ENCODE measurements at places on chromosomes 5 and 9.

DNA sequence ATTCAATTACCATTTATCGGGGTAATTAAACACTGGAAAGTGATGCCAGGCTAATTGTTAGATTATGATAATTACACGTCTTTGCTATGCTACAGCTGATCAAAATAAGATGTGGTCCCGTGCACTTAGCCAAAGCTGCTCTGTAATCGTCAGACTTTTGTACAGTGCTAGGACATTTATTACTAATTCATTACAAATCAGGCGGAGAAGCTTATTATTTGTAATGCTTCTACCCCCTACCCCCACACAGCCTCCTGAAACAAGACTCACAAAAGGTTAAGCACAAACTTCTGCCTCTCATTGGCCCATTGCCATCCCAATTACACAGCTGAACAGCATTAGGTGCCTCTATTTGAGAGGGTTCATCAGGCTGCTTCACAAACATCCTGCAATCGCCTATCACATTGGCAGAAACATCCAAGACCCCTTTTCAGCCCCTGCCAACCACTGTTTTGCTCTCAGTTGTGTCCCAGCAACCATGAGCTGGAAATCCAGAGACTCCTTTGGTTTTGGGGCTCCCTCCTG, 232.7 kb downstream of the EFNA5 start:
- no peak for DNase-seq

DNA sequence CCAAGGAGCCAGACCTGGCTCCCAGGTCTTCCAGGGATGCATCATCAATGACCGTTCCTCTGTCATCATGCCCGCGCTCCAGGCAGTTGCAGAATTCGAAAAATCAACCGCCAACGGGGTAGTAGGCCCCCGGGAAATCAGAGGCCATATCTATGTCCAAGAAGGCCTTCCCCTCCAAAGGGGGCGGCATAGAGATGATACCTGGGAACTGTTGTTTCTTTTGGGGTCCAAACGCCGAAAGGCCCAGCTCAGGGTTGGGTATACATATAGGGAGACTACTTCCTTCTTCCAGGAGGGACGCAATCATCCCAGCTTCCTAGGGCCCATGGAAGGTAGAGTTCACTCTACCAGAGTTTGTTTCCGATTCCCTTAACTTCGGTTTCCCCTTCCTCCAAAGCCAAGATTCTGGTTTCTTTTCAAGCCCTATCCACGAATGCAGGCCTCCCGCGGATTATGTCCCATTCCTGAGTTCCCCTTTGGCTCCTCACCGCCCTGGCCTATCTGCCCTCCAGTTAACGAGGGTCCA, 754 bp downstream of the DCAF12 start:
- no peak for DNase-seq

- no peak for DNase-seq
Observed at GRCh38 chr5:119171686-119172085, 100.8 kb downstream of the DMXL1 start.

GRCh38 chr9:115071176-115071575, 46.8 kb downstream of the TNC start:
- DNase-seq = no peak

- DNase-seq = no peak
Observed at GRCh38 chr5:15669826-15670225, 169.8 kb downstream of the FBXL7 start.

GRCh38 chr5:145775411-145775810, 59.7 kb downstream of the PRELID2 start:
- DNase-seq = no peak

- DNase-seq = no peak
Observed at GRCh38 chr5:68229416-68229815, 13.9 kb downstream of the PIK3R1 start.

DNA sequence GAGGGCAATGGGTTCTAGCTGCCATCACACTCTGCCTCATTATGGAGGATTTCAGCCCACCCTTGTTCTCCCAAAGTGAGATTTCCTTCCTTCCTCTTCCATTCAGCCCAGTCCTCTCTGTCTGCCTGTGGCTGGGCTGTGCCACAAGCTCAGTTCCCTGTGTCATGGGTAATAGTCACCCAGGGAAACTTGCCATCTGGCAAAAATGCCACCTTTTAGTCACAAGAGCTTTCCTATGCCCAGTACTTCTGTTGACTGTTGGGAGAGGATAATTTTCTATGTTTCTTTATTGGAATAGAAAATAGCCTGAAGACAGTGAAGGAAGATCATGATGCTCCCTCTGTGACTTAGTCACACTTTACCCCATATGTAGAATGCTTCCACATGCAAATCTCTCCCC, 71.4 kb downstream of the TLR4 start:
- no peak for DNase-seq

GRCh38 chr5:9559965-9560364, 14.1 kb upstream of the SEMA5A start:
- DNase-seq = no peak

- DNase-seq = no peak
Observed at GRCh38 chr5:67520161-67520908, 323.7 kb upstream of the CD180 start.

DNA sequence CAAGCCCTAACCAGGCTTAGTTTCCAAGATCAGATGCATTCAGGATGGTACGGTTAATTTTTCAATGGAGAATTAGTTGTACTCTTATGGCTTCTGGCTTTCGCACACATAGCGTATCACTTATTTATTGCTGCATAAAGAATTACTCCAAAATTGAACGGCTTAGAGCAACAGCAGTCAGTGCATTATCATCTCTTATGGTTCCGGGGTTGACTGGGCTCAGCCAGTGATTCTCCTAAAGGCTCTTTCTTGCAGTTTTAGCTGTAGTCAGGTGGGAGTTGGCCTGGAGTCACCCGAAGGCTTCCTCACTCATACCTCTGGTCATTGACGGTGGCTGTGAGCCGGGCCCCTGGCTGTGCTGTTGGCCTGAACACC, 595 bp upstream of the GRHPR start:
- DNase-seq = no peak

GRCh38 chr5:7396713-7397454, 946 bp downstream of the ADCY2 start:
- no peak for DNase-seq

- no peak for DNase-seq
Observed at GRCh38 chr5:1098986-1099597, 12.8 kb downstream of the SLC12A7 start.

- DNase-seq = no peak
Observed at GRCh38 chr5:38154615-38155204, 103.6 kb upstream of the EGFLAM start.

GRCh38 chr9:71004196-71004595, 117.2 kb downstream of the TRPM3 start:
- no peak for DNase-seq

GRCh38 chr5:132090107-132090506, 16.5 kb downstream of the CSF2 start:
- DNase-seq = no peak

- DNase-seq = no peak
Observed at GRCh38 chr5:9713356-9713755, 83.2 kb upstream of the TAS2R1 start.

- DNase-seq = no peak
Observed at GRCh38 chr5:31186672-31187267, 6.7 kb upstream of the CDH6 start.

GRCh38 chr9:6414247-6414641, 1.2 kb downstream of the UHRF2 start:
- DNase-seq = no peak

DNA sequence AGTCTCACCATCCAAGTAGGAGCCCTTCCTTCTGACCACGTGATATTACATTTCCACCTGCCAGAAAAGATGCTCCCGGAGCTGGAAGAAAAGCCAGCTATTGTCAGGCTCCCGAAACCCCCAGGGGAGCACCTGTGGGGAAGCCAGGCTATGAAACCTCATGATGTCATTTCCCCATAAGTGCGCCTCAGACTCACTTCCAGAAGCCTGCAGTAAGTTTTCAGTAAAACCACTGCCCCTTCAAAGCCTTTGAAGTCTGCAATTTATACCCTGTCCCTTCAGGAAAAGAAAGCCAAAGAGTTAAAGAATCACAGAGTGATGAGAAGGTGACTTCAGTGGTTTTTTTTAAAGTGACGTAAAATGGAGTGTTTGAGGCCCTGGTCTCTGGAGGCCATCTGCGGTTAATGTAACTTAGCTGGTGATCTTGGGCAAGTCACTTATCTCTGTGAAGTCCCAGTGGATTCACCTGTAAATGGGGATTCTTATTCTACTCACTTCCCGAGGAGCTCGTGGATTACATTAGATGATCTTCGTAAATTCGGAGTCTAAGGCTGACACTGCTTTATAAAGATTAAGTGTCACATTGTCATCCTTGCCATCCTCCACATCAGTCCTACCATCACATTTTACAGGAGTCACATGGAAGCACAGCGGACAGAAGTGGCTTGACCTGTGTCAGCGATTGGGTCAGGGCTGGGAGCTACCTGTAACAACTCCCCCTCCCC, 2.6 kb upstream of the SEMA6A start:
- DNase-seq = no peak

GRCh38 chr9:93206576-93207155, 22.7 kb downstream of the WNK2 start:
- DNase-seq = no peak

DNA sequence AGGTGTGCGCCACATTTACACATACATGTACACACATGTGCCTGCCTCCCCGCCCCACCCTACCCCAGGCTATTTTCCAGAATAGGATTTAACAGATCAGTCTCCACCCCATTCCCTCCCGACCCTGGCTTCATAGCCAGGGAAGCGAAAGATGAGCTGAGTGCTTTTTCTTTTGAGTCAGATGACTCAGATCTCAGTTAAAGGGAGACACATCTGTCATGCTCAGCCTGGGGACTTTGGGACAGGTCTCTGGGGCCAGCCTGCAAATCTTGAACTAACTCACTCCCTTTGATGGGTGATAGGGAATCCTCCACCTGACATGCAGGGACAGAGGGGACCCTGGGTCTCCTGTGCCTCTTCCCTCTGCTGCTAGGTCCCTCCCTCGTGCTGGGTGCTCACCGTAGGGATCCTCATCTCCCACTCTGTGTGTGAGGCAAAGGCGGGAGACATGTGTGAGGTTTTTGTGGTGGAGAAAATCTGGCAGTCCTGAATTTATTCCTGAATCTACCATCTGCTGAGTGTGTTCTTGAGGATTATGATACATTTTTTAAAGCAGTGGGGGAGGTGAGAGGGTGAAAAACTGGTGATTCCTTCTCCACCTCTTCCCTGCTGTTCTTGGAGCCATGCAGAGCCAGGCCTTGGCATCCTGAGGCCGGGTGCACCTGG, 37.7 kb downstream of the NEUROG1 start:
- DNase-seq = no peak

DNA sequence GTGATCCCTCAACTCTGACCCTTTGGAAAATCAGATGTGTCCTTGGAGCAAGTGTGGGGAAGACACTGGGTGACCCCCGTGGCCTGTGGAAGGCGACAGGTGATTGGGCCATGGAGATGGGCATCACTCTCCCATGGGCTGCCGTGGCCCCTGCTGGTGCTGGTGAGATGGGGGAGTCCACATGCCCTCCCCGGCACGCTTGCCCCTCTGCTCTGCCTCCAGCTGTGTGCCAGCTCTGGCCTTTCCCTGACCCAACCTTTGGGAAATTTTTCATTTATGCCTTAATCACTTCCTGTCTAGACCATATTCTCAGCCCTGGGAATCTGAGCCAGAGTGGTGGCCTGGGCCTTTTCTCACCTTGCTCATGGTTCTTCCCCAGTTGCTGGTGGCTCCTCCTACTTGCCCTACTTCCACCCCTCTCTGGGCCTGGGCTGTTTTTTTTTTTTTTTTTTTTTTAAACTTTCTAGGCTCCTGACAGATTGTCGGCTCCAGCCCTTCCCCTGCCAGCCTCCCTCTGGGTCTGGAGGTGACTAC, 56.6 kb downstream of the RGS3 start:
- no peak for DNase-seq

DNA sequence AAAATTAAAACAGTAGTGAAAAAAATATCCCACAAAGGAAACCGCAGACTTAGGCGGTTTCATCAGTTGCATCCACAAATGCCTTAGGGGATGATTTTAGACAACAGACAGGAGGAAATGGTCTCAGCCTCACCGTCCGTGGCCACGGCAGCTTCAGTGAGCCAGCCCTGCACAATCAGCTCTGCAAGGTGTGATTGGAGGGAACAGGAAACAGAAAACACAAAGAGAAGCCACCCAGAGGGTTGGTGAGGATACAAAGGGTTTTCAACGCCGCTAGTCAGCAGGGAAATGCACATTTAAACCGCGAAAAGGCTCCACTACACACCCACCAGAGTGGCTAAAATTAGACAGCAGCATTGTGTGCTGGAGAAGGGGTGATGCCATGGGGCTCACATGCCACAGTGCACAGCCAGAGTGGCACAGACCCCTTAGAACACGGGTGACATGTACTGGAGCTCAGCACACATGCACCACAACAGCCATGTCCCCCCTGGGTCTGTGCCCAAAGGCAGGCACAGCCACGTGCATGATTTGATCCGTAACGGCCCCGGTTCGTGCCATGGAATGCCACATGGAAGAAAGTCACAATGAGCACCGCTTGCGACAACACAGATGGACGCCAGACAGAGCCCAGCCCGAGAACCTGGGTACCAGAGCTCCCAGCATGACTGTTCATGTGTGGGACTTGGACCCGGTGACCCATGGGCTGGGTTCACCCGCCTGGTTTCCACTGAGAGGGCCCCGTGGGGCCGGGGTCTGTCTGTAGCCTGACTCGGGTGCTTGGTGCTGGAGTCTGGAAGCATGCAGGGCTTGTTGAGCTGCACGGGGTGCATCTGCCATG, 18.3 kb upstream of the TERT start:
- no peak for DNase-seq

GRCh38 chr9:134617836-134618162, 23.8 kb upstream of the COL5A1 start:
- no peak for DNase-seq

DNA sequence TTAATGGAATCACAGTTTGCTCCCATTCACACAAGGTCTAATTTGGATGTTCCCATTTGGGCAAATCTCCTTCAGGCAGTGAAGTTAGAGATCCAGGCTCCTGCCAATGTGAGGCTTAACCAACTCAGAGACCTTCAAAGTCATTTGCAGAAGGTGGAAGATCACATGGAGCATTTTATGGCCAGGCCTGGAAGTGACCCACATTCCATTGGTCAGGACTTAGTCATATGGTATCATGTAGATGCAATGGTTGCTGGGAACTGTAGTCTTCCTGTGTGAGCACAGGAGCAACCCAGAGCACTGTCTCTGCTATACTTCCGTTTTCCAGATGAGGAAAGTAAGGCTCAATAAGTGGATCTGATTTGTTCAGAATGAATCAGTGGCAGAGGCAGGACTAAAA, 292.7 kb upstream of the SMARCA2 start:
- DNase-seq = peak; percentile 40

GRCh38 chr5:84709075-84709474, 324.4 kb upstream of the EDIL3 start:
- no peak for DNase-seq

DNA sequence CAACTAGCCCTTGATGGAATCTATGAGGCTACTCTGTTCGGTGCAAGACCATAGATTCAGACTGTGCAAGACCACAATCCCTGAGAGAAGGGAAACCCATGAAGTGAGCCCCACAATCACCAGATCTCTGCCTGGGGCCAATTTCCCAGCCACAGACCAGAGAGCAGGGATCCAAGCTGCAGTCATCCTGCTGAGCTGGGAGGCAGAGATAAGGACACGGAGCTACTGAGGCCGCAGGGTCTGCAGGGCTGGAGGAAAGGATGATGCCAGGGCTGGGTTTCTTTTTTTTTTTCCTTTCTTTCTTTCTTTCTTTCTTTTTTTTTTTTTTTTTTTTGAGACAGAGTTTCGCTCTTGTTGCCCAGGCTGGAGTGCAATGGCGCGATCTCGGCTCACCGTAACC, 47.7 kb upstream of the FUBP3 start:
- DNase-seq = no peak

Measured in NT2/D1 (cell line).